Activated CD4-positive, alpha-beta T cell treated with anti-CD3 and anti-CD28 coated beads, Interleukin-2, amount 50 U/mL, for 16 hours (primary cell): ENCODE measurements at places on chromosomes 12 and 14.
A peak's percentile ranks its signal among the peaks of the same experiment; 100 is the strongest.

GRCh38 chr12:43098766-43099550 is 453.0 kb downstream of the ADAMTS20 start:
- DNase-seq = no peak

DNA sequence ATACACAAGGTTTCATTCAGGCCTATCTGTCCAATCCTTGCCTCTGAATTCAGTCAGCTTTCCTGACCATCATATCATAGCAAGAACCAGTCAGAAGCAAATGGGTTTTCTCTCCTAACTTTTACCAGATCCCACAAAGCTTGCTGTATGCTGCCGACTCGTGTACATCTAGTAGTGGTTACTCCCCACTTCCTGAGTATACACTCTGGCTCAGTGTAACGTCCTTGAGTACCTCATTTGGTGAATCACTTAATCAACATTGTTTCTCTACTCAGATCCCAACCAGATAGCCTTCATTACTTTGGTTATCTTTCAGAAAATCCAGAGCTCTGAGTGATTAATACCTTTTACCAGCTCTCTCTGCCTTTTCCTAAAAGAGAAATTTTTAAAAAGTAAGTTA is 728.2 kb downstream of the GALC start:
- no peak for DNase-seq

DNA sequence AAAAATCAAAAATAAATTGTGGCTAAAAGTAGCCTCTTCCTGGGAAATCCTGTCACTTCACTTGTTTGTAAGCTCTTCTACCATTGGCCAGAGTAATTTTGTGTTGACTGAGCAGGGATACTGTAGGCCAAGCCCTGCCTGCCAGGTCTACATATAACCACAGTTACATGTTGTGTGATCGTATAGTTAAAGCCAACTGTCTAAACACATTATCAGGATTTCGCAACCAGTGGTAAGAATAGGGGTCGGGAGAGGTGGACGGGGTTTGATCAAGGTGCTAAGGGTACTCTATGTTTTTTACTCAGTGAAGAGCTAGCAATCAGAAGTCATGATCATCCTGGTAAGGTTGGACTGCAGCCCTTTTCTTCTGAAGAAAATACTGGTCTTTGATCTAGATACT is 13.4 kb downstream of the ANKRD13A start:
- no peak for DNase-seq

DNA sequence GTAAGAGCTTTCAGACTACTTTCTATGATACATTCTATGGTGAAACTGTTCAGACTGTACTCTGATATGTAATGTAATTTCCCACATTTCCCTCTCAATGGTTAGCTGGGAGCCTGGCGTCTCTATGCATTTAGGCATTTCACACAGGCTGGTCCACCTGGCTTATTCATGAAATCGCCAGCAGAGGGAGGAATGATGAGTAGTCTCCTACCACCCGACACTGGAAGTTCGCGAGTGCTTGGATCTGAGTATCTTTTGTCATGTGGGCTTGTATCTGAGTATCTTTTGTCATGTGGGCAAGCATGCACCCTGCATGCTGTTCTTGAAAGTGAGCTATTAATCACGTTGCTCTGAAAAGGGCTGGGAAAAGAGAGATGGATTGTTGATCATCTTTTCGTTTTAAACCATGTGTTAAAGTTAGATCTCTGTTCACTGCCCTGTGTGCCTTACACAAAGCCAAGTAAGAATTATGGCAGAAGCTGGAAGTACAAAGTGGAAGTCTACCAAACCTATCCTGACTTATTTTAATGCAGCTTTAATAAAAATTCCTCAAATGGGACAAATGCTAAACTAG is 235.0 kb downstream of the ATP23 start:
- DNase-seq = peak; percentile 30

DNA sequence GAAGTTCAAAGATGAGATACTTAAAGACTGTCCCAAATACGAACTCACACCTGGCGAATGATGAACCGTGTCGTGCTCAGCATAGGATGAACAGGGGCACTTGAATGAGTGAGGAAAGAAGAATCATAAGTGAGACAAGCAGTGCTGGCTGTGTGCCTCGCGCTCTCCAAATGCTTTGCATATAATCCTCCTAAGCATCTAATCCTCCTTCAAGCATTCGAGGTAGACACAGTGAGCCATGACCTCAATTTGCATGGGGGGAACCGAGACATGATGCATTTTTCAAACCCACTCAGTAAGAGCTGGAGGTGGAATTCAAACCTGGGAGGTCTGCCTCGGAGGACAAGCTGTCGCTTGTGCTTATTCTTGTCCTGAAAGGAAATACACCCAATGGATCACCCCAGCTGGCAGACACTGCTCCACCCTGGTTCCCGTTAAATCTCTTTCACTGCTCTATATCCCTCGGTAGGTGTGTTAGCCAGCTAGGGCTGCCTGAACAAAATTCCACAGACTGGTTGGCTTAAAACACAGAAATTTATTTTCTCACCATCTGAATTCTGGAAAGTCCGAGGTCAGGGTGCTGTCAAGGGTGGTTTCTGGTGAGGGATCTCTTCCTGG is 274.0 kb downstream of the SLC15A4 start:
- DNase-seq = no peak

GRCh38 chr12:31386364-31386777 is 60.4 kb upstream of the SINHCAF start:
- no peak for DNase-seq
